Activated naive CD4-positive, alpha-beta T cell (primary cell): ENCODE measurements at places on chromosomes 7 and 10.

DNA sequence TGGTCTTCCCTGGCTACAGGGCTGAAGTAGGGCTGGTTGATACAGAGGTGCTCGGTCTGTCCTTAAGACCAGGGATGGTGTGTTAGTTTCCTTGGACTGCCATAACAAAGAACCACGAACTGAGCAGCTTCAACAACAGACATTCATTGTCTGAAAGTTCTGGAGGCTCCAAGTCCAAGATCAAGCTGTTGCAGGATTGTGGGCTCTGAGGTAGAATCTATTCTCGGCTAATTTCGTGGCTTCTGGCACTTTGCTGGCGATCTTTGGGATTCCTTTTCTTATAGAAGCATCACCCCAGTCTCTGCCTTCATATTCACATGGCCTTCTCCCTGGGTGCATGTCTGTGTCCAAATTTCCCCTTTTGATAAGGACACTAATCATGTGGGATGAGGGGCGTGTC lies 112.1 kb upstream of the ITGB1 start:
- no peak for DNase-seq

GRCh38 chr10:79196470-79197461 lies 128.0 kb downstream of the ZMIZ1 start:
- peak; percentile 38 for DNase-seq

DNA sequence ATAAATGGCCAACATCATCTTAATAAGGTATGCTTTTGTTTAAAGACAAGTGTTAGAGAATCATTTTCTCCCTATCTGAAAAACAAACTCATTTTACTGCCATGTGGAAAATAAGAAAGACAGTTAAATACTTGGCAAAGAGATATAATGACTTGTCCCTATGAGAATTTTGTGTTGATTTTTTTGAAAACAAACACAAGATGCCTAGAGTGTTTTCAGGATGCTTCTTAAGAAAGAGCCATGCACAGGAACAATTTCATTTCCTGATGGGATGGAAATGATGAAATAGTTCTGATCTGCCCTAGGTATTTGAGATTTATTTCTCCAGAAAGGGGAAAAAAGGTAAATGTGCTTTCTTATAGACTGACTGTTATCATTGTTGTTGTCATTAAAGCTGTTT lies 237.5 kb upstream of the GNAI1 start:
- no peak for DNase-seq

GRCh38 chr7:134741907-134742635 lies 37.4 kb upstream of the CALD1 start:
- no peak for DNase-seq

- no peak for DNase-seq
Measured at GRCh38 chr10:86724445-86724844, 32.0 kb upstream of the BMPR1A start.

DNA sequence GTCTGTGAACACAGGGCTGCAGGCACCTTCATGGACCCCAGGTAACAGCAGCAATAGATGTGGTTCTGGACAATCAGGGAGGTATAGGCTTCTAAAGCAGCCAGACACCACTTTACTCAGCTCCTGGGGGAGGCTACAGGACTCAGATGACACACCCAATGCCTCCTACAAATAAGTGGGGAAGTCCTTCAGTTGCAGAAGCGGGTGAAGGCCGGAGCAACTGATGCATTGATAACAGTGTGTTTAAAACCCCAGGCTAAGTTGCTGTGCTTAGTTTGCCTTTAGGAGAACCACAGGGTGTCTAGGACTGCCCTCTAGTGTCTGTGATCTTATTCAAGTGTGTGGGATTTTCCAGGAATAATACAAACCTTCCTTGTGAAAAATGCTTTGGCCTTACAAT lies 5.9 kb upstream of the ITGA8 start:
- no peak for DNase-seq

GRCh38 chr10:128956149-128956548 lies 510.9 kb upstream of the MGMT start:
- no peak for DNase-seq
